Fibroblast of villous mesenchyme (primary cell): ENCODE measurements at places on chromosomes 1 and 21. TPM values are rescaled to one million over a fixed set of nuclear protein-coding genes. Genes with fewer than 3 reads are reported as not detected.

Gene TSPAN2
- total RNA-seq: under 0.01 and 0.97 TPM in 2 replicates

Gene PPM1J
- total RNA-seq: 0.43 and 1.3 TPM in 2 replicates

Gene RNU1-4
- total RNA-seq: under 0.01 TPM in 1 of 2 replicates, not detected in the other

Gene KCNK2
- 18.7 and 61.7 TPM in 2 replicates for total RNA-seq

Gene PBX1
- total RNA-seq: 62.8 and 67.4 TPM in 2 replicates

Gene OR6N1
- total RNA-seq: not detected in 2 replicates

Gene KISS1
- 5.6 and 11.0 TPM in 2 replicates for total RNA-seq

Gene RHOU
- total RNA-seq: 2.2 and 2.9 TPM in 2 replicates

Gene NUAK2
- total RNA-seq: 7.1 and 12.1 TPM in 2 replicates

Gene CZIB
- total RNA-seq: 39.7 and 41.6 TPM in 2 replicates

Gene MAN1A2
- total RNA-seq: 63.5 and 78.2 TPM in 2 replicates

Gene DCAF6
- total RNA-seq: 58.0 and 73.4 TPM in 2 replicates

Gene GAS5
- 277 and 367 TPM in 2 replicates for total RNA-seq

Gene VHLL
- total RNA-seq: 0.32 TPM in 1 of 2 replicates, not detected in the other
